ENCODE measurements at places on chromosomes 5 and 9. TPM values are rescaled to one million over a fixed set of nuclear protein-coding genes. Genes with fewer than 3 reads are reported as not detected.

The KCNV2 gene
- not detected for total RNA-seq

The DNAI1 gene
- total RNA-seq = not detected

The OMD gene
- 0.95 TPM for total RNA-seq

The PIP5K1B gene
- total RNA-seq = not detected

The FGF10 gene
- 0.79 TPM for total RNA-seq

The SUSD3 gene
- total RNA-seq = 0.94 TPM

The RACK1 gene
- 4,132 TPM for total RNA-seq

The OGN gene
- total RNA-seq = 43.5 TPM

The C6 gene
- total RNA-seq = 0.16 TPM

The CDH6 gene
- total RNA-seq = 62.3 TPM

The ELAVL2 gene
- total RNA-seq = under 0.01 TPM

The ANXA2R gene
- 5.7 TPM for total RNA-seq

The TRIP13 gene
- total RNA-seq = 4.1 TPM

The SAXO1 gene
- total RNA-seq = 0.09 TPM

The AFF4 gene
- 18.5 TPM for total RNA-seq

The NR5A1 gene
- not detected for total RNA-seq

The C5 gene
- total RNA-seq = 3.9 TPM

The ETF1 gene
- total RNA-seq = 56.0 TPM

The CDKN2A gene
- total RNA-seq = 28.2 TPM

The DAPK1 gene
- 1.0 TPM for total RNA-seq

The SLC31A2 gene
- total RNA-seq = 5.2 TPM

The HNRNPH1 gene
- 625 TPM for total RNA-seq

The SV2C gene
- not detected for total RNA-seq

The MVB12B gene
- total RNA-seq = 1.4 TPM

The GKAP1 gene
- 0.43 TPM for total RNA-seq

The ADAMTS13 gene
- 3.3 TPM for total RNA-seq

The ADGRD2 gene
- total RNA-seq = not detected

The SPATA31E1 gene
- not detected for total RNA-seq

The TIMD4 gene
- not detected for total RNA-seq

The ANKRD20A1 gene
- total RNA-seq = 0.16 TPM

The SLC34A3 gene
- not detected for total RNA-seq

The DDX4 gene
- total RNA-seq = not detected

The SHISAL2B gene
- total RNA-seq = 0.16 TPM

The HTR1A gene
- total RNA-seq = not detected

The BTNL8 gene
- total RNA-seq = not detected

The FABP6 gene
- total RNA-seq = not detected

The CORO2A gene
- total RNA-seq = under 0.01 TPM

The RICTOR gene
- total RNA-seq = 18.3 TPM

The OR13C9 gene
- total RNA-seq = not detected

The CATSPER3 gene
- 0.16 TPM for total RNA-seq

The AUH gene
- 39.1 TPM for total RNA-seq

The SCGB3A2 gene
- not detected for total RNA-seq

The HNRNPK gene
- total RNA-seq = 349 TPM

The FOXI1 gene
- total RNA-seq = not detected

The VCAN gene
- 388 TPM for total RNA-seq

The TAS2R1 gene
- total RNA-seq = not detected

The EEIG1 gene
- 14.7 TPM for total RNA-seq

The PCDHGC4 gene
- 3.3 TPM for total RNA-seq

The SLC23A1 gene
- total RNA-seq = not detected

The TMEM215 gene
- not detected for total RNA-seq

The INSL4 gene
- total RNA-seq = not detected

The PRLR gene
- total RNA-seq = not detected

The FOXD4L3 gene
- not detected for total RNA-seq
